ENCODE measurements at places on chromosomes 2 and 18.

GRCh38 chr2:8805278-8806210 is 31.9 kb downstream of the KIDINS220 start:
- no peak for DNase-seq

GRCh38 chr2:205848601-205849000 is 166.3 kb downstream of the NRP2 start:
- no peak for DNase-seq

DNA sequence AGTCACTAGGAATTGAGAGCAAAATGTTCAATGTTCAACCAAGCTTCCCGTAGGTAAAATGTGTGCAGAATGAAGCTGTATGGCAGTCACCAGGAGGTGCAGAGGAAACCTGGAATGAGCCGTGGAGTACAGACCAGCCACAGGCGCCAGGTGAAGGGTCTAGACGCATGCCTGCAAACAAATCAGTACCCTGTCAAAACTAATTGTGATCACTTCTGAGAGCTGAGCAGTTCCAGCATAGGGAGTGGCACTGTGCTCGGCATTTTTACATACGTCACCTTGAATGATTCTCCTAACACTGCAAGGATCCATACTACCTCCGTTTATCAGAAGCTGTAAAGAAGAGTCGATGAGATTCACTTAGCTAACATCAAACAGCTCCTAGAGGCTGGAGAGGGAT is 346.1 kb upstream of the ID2 start:
- DNase-seq: no peak

- no peak for DNase-seq
These were observed 20.6 kb downstream of the ERMN start for GRCh38 chr2:157304811-157305722.

DNA sequence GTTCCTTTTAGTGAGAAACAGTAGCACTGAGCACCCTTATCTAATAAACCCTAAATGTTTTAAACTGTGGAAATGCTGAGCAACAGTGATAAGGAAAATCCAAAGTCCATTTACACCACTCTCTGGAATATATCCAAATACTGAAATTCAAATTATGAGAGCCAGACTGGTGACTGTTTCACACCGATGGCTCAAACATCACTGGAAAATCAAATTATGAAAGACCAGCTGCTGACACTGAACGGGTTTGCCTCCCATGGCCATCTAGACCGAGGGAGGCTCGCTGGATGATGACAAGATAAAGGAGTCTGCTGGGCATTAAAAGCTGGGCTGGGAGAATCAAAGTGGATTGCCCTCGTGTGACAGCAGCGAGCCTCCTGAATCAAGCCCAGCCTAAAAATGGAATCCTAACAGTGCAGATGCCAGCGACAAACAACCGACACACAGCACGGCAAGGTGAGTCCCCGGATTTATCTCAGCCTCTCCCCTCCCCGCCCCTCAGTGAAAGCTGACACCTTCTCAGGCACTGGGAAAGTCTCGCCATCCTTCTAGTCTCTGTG is 30.3 kb downstream of the SERPINE2 start:
- DNase-seq: no peak

GRCh38 chr2:154193246-154193645 is 321.5 kb downstream of the GALNT13 start:
- no peak for DNase-seq

All from activated CD4-positive, alpha-beta T cell treated with anti-CD3 and anti-CD28 coated beads, Interleukin-2, amount 50 U/mL, for 48 hours (primary cell).